Upper lobe of right lung (tissue), 1 donor: ENCODE measurements at places on chromosomes 16 and 17.

DNA sequence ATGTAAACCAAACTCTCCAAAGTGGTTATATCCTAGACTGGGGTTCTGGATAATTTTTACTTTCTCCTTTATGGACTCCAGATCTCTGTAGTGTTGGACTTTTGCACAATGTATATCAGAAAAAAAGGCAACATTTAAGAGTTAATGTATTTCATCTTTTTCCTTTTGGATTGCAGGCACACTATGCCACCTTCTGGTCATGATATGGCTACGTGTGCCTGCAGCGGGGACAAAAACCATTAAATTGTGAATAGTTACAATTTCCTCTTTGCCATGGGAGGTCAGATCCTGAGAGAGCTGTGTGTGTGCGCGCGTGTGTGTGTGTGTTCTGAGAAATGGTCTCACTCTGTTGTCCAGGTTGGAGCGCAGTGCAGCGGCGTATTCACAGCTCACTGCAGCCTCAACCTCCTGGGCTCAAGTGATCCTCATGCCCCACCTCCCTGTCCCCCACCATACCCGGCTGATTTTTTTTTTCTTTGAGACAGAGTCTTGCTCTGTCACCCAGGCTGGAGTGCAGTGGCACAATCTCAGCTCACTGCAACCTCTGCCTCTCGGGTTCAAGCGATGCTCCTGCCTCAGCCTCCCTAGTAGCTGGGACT lies 4.3 kb upstream of the SGF29 start:
- DNase-seq: no peak

GRCh38 chr16:21167929-21168602 lies 9.6 kb downstream of the LDAF1 start:
- DNase-seq: no peak

GRCh38 chr16:82509691-82510430 lies 116.9 kb upstream of the CDH13 start:
- DNase-seq: no peak

GRCh38 chr17:22512997-22513538 lies 820.7 kb downstream of the KCNJ18 start:
- DNase-seq: no peak

GRCh38 chr17:67215991-67216421 lies 29.0 kb downstream of the HELZ start:
- no peak for DNase-seq
